ENCODE measurements at places on chromosomes 3 and 15. TPM values are rescaled to one million over a fixed set of nuclear protein-coding genes. Genes with fewer than 3 reads are reported as not detected.

- no peak for DNase-seq
- H3K27ac ChIP-seq, result no peak overlapping the region
- peaks cover 19% of the 10 kb centered on the region for H3K36me3 ChIP-seq
- no peak overlapping the region for H3K4me3 ChIP-seq
Observed at GRCh38 chr15:99717161-99718009, 15.9 kb downstream of the LYSMD4 start.

DNA sequence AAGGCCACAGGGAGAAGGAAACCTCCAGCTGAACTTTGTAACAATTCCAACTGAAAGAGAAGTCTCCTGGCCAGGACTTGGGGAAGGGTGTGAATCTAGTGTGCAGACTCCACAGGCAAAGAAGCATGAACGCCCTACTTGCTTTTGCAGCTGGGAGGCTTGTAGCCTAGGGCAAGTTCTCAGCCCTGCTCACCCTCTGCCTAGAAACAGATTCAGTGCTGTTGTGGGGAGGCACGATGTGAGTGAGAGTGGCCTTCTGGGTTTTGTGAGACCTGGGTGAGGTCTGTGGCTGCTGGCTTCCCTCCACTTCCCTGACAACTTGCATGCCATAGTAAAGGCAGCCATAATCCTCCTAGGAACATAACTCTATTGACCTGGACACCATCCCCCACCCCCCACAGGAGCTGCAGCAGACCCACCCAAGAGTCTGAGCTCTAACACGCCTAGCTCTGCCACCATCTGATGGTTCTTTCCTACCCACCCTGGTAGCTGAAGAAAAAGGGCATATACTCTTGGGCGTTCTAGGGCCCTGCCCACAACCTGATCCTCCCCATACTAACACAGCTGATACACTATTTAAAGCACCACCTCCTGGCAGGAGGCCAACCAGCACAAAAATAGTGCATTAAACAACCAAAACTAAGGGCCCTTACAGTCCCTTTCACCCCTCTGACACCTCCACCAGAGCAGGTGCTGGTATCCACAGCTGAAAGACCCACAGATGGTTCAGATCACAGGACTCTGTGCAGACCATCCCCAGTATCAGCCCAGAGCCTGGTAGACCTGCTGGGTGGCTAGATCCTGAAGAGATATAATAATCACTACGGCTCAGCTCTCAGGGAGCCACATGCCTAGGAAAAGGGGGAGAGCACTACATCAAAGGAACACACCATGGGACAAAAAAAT, 426.5 kb downstream of the IGSF11 start:
- H3K27ac ChIP-seq, result no peak overlapping the region
- no peaks in the 10 kb centered on the region for H3K4me1 ChIP-seq
- DNase-seq, result no peak
- H3K36me3 ChIP-seq, result no peaks in the 10 kb centered on the region
- no peak overlapping the region for H3K4me3 ChIP-seq

DNA sequence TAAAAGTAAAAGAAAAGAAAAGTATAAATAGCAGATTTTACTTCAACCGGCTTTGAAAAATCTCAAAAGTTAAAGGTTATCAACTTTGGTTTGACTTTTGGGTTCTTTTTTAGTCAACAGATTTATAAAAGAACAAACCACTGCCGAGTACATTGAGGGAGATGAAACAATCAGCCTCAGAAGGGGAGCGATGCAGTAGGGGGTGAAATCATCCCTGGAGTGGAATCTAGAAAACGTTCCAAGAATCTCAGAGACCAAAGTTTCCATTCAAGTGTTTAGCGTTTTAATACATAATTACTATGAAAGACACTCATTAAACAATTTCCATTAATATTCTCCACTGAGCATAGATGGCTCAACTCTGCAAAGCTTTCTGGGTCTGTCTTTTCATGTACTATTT, 745.5 kb downstream of the NR2F2 start:
- DNase-seq, result no peak
- H3K4me1 ChIP-seq, result no peaks in the 10 kb centered on the region
- no peak overlapping the region for H3K27ac ChIP-seq
- H3K27me3 ChIP-seq, result no peaks in the 10 kb centered on the region

DNA sequence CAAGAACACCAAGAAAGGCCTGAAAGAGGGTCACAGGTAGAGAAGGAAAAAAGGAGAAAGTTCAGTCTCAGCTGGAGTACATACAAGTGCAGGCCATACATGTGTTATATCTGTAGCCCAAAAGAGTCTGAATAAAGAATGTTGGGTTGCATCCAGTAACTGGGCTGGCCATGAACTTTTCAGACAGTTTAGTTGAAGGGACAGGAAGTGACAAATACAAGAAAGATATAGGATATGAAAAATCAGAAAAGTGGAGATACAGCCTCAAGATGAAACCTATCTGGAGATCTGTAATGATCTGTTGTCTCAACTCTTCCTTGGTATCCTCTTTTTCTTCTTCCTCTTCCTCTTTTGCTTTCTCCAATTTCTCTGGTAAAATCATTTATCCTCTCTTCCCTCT, 671.7 kb downstream of the MECOM start:
- no peak overlapping the region for H3K27ac ChIP-seq
- H3K36me3 ChIP-seq, result no peaks in the 10 kb centered on the region
- H3K27me3 ChIP-seq, result no peaks in the 10 kb centered on the region
- DNase-seq, result no peak
- no peak overlapping the region for H3K4me3 ChIP-seq

DNA sequence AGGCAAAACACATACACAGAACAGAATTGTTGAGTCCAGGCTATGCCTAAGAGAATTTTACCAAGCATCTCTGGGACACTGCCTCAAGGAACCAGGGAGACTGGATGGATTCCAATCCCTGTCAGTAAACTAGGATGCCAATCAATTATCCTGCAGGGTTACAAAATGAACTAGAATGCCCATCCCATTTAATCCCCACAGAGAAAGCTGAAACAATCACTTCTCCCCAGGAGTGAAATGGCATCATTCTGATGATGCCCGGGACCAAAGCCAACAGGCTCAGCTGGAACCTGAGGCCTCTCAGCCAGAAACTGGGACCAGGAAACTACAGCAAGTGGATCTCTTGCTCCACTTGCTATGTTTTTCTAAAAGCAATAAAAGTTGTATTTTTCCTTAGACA, 130.0 kb upstream of the TJP1 start:
- no peak overlapping the region for H3K4me3 ChIP-seq
- no peaks in the 10 kb centered on the region for H3K36me3 ChIP-seq
- no peak for DNase-seq
- no peak overlapping the region for H3K27ac ChIP-seq
- H3K27me3 ChIP-seq, result no peaks in the 10 kb centered on the region
- H3K4me1 ChIP-seq, result no peaks in the 10 kb centered on the region

Gene MEIS2
- not detected for total RNA-seq

DNA sequence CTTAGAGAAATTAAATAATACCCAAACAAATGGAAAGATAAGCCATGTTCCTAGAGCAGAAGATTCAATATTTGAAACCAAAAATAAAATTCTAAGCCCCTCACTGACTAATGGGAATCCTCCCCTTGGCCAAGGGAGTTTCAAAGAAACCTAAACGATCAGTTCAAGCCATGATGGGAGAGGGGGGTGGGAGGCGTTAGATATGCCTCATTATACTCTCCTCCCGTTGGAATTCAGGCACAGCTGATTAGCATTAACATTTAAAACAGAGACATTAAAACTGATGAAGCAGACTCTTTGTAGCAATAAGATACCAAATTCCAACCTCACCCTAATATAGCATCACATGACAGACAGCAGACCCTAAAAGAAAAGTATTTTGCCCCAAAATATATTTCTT, 32.9 kb downstream of the OCA2 start:
- H3K27ac ChIP-seq, result no peak overlapping the region
- no peaks in the 10 kb centered on the region for H3K4me1 ChIP-seq
- DNase-seq, result no peak
- H3K4me3 ChIP-seq, result no peak overlapping the region
- H3K36me3 ChIP-seq, result no peaks in the 10 kb centered on the region

DNA sequence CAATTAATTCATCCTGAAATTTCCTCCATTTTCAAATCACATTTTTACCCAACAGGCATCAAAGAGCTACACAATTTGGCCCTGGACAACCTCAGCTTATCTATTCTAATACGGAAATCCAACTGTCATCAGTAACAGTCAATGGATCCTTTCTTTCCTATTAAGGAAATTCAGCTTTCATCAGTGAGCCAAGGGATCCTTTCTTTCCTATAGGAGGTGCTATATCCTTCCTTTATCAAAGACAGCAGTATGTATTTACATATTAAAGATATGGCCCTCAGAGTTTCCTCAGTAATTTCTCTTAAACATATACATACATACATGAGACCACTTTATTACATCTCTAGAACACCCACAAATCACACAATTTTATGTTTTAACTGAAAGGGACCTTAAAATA, 10.1 kb downstream of the DHX36 start:
- peaks cover 42% of the 10 kb centered on the region for H3K36me3 ChIP-seq
- H3K4me3 ChIP-seq, result no peak overlapping the region
- DNase-seq, result no peak
- H3K27ac ChIP-seq, result no peak overlapping the region
- H3K27me3 ChIP-seq, result no peaks in the 10 kb centered on the region

GRCh38 chr15:52791776-52792175, 1.6 kb upstream of the ONECUT1 start:
- H3K27me3 ChIP-seq, result peaks cover 89% of the 10 kb centered on the region
- no peaks in the 10 kb centered on the region for H3K36me3 ChIP-seq

Gene ASB14
- total RNA-seq, result not detected

Gene TMEM207
- not detected for total RNA-seq

Gene SNURF
- total RNA-seq, result 44.0 TPM

DNA sequence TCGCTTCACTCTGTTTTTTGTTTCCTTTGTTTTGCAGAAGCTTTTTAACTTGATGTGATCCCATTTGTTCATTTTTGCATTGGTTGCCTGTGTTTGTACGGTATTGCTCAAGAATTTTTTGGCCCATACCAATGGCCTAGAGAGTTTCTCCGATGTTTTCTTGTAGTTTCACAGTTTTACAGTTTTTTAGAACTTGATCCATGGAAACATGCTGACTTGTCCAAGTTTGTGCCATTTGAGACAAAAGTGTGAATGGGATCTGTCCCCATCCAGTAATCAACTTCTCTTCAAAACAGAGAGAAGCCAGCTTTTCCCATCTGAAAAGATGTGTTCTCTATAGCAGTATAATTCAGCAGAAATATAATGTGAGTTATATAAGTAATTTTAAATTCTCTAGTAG, 266.5 kb upstream of the LRTM1 start:
- H3K27ac ChIP-seq, result no peak overlapping the region
- no peak for DNase-seq
- H3K27me3 ChIP-seq, result no peaks in the 10 kb centered on the region
- no peak overlapping the region for H3K4me3 ChIP-seq

GRCh38 chr15:47746516-47746915, 29.2 kb downstream of the SEMA6D start:
- H3K4me1 ChIP-seq, result no peaks in the 10 kb centered on the region
- H3K27me3 ChIP-seq, result no peaks in the 10 kb centered on the region
- no peak for DNase-seq
- no peaks in the 10 kb centered on the region for H3K36me3 ChIP-seq

Gene FAM43A
- 2.4 TPM for total RNA-seq

Gene POLR2H
- 19.1 TPM for total RNA-seq

Gene PGBD4
- 2.3 TPM for total RNA-seq

- H3K4me1 ChIP-seq, result peaks cover 68% of the 10 kb centered on the region
- H3K36me3 ChIP-seq, result no peaks in the 10 kb centered on the region
- no peak overlapping the region for H3K4me3 ChIP-seq
- H3K27ac ChIP-seq, result no peak overlapping the region
- H3K27me3 ChIP-seq, result no peaks in the 10 kb centered on the region
Observed at GRCh38 chr15:90009301-90010022, 8.3 kb downstream of the ZNF710 start.

- H3K4me1 ChIP-seq, result no peaks in the 10 kb centered on the region
- H3K36me3 ChIP-seq, result no peaks in the 10 kb centered on the region
- no peak overlapping the region for H3K27ac ChIP-seq
- DNase-seq, result no peak
- H3K27me3 ChIP-seq, result no peaks in the 10 kb centered on the region
Observed at GRCh38 chr3:34742151-34742550, 897.2 kb upstream of the ARPP21 start.

DNA sequence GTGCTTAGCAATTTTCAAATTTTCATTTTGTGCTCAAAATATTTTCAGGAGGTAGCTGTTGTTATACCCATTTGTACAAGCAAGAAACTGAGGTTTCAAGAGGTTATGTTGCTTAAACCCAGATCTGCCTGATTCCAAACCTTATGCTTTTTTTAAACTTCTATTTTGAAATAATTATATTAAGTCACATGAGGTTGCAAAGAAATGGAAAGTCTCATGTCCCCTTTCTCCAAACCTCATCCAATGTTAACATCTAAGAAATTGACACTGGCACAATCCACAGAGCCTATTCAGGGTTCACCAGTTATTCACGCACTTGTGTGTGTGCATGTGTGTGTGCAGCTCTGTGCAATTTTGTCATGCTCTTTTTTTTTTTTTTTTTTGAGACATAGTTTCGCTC, 35.1 kb downstream of the B3GNT5 start:
- no peak overlapping the region for H3K4me3 ChIP-seq
- DNase-seq, result no peak
- peaks cover 13% of the 10 kb centered on the region for H3K4me1 ChIP-seq

- no peak overlapping the region for H3K4me3 ChIP-seq
- H3K27ac ChIP-seq, result no peak overlapping the region
- H3K27me3 ChIP-seq, result no peaks in the 10 kb centered on the region
- DNase-seq, result no peak
- H3K4me1 ChIP-seq, result peaks cover 4% of the 10 kb centered on the region
- H3K36me3 ChIP-seq, result peaks cover 5% of the 10 kb centered on the region
Observed at GRCh38 chr3:197253238-197253947, 45.0 kb downstream of the DLG1 start.
